Calu3 (cell line): ENCODE measurements at places on chromosomes 5 and 9. TPM values are rescaled to one million over a fixed set of nuclear protein-coding genes. Genes with fewer than 3 reads are reported as not detected.

GRCh38 chr9:94212531-94212930, 46.6 kb upstream of the ZNF169 start:
- no peak for DNase-seq

- DNase-seq = peak; percentile 81
Measured at GRCh38 chr5:1555011-1555807, 31.4 kb upstream of the LPCAT1 start.

DNA sequence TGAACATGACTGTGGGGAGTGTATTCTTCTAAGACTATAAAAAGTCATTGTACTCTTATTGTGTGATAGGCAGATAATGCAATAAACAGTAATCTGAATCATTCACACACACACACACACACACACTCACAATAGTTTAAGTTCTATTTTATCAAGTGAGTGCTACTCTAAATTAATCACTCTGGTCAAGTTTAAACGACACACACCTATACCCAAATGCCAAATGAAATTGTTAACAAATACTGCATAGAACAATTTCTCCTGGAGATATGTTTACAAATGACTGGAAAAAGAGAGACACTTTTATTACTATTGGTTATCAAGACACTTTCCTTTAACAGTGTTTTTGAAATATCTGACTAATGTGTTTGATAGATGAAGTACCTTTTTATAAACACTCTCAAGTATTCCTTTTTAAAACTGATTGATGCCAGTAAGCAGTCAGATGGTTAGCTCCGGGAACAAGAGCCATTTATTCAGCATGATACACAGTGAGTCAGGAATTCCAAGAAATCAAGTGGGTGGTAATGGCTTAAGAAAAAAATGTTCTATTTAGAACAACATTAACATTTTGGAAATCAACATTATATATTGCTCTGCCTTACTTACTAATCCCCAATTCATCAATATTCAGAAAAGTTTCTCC, 521.6 kb upstream of the ST8SIA4 start:
- no peak for DNase-seq

FOXD1 gene
- total RNA-seq = 6.4 and 7.8 TPM in 2 replicates

DNA sequence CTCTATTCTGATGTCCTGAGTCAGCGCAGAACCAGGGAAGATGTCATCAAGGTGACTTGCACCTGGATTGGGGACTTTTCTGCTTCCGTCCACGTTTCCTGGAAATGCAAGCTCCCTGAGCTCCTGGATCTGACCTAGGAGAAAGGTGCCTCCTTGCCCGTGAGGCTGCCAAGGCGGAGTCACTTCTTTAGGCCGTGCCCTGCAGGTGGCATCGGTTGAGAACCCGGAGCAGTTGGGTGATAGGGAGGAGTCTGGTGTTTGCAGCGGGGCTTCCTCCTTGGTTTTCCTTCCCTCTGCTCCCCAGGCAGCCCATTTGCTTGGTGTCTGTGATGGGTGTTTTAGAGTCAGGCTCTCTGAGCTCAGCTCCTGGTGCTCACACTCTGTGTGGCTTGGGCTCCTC, 15.2 kb downstream of the NANS start:
- DNase-seq = peak; percentile 5

SV2C gene
- total RNA-seq = 0.88 and 0.90 TPM in 2 replicates

DNA sequence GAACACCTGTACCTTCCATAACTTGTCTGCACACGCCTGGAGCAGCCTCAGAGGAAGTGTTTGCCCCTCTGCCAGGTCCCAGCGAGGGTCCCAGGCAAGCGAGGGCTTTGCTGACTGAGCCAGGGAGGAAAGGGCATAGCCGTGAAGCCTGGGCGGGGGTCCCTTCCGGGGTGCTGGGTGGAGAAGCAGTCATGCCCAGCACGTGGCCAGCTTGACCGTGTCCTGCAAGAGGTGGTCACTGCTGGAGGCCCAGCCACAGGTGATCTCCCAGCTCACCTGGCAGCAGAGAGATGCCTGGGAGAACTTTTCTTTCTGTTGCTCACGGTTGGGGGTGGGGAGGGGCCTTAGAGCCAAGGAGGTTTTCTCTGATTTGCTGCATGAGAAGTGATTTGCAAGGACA, 195.3 kb downstream of the CACNA1B start:
- no peak for DNase-seq

DNA sequence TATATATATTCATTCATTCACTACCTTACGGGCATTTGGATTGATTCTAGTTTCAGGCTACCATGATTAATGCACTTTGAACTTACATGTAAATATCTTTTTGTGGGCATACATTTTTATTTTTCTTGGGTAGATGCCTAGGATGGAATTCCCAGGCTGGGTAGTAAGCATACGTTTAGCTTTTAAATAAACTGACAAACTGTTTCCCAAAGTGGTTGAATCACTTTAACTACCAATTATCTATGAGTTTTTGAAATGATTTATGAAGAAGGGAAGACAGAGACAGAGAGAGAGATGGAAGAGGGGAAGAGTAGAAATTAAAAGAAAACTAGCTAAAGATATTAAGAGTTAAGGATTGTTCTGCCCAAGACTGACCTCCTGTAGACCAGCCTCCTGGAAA, 612.6 kb downstream of the PSAT1 start:
- DNase-seq = no peak

TSSK1B gene
- not detected in 2 replicates for total RNA-seq

SELENOP gene
- total RNA-seq = 2.0 and 4.9 TPM in 2 replicates

PCDHA7 gene
- total RNA-seq = 0.95 and 1.2 TPM in 2 replicates

DNA sequence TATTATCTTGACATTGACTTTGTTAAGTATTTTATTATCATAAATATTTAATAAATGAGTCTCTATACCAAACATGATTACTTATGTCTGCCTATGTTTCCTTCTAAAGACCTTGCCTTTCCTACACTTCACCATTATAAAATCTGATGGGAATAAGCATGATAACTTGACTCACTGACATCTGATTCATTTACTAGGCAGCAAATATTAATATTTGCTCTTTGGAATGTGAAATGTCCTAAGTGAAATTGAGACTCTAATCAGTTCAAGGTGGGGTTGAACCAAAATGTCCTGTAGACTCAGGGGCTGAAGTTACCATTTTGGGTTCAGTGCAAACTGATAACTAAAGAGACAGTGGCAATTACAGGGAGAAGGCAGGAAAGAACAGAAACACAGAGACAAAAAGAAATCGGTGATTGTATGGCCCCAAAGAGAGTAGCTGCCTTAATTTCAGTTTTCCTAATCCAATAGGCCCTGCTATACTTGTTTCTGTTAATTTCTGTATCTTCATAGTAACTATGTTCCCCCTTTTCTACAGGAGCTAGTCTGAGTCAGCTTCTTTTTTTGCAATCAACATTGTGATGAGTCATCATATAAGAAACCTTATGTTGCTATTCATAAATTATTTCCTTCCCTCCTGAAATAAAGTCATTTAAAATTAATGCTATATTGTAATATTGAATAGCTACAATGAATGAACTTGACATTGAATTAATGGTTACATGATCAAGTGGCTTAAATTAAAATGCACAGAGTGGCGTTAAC, 296.8 kb downstream of the PDE4D start:
- no peak for DNase-seq

FOXD4L4 gene
- total RNA-seq = 1.5 and 1.8 TPM in 2 replicates

AMBP gene
- 2.7 and 3.9 TPM in 2 replicates for total RNA-seq

DNA sequence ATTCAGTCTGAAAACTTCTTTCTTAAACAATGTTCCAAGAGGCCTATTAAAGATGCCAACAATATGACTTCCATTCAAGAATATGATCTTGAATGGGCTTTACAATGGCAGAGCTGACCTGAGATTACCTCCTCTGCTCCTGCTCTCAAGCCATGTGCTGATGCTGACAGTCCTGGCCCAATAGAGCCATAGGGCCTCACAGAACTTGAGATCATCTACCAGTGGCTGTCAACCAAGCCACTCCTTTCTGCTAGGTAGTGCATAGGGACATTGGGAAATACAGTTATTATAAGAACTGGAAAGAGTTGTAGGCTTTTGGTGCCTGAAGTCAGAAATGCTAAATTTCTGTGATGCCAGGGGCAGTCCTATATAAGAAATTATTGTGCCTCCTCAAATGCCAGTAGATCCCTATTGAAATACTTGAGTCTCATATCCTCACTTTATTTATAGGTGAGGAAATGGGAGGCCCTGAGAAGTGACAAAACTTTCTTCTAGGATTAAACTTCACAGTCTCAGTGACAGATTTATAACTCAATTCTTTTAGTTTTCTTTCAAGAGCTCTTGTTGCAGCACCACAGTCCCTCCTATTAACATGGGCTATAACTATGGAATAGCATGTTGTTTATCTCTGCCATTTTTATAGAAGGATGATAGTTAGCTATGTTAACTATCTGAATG, 10.9 kb downstream of the GHR start:
- no peak for DNase-seq

DNA sequence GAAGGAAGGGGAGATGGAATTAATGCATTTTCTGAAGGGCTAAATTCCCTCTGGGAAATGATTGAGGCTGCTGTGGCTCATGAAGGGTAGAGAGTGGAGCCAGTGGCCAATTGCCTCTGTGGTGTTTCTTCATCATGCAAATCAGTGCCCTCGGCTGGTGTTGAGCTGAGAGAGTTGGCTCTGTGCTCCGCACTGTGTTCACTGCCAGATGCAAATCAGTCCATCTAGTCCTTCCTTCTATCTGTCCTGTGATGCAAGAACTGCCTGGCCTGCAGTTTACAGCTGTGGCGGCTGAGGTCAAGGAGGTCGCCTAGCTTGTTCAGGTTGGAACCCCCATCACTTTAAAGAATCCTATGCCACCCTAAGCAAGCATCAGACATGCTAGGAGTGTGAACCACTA, 6.0 kb downstream of the TMEM171 start:
- no peak for DNase-seq

BHMT2 gene
- total RNA-seq = not detected in 2 replicates

LHX2 gene
- not detected in 2 replicates for total RNA-seq

PCDHA5 gene
- 0.81 and 1.5 TPM in 2 replicates for total RNA-seq

DNA sequence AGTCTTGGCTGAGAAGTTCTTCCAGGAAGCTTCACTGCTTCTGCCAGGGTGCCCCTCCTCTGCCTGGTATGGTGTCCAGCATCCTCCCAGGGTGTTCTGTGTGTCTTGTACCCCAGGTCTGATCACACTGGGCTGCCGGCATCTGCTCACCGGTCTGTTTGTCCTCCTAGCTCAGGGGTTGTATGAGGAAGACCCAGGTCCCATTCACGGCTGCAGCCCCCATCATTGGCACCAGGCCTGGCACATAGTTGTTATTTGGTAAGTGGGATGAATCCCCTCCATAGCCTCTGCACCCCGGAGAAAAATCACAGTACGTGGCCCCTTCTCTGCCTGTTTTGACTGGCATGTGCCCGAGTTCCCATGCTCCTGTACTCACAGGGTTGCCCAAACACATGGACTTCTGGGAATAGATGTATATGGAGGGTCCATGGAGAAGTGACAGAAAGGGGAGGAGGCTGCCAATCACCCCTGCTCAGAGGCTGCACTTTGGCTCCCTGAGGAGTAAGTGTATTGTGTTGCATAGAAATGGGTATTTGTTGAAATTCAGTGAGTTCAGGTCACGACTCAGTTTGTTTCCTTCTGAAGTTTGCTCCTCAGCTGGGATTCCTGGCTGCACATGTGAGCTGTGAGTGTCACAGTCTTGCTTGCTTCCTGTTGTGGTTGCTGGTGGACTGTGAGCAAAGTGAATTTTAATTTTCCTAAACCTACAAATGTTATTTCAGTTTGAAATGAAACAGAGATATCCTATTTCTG, 96.2 kb downstream of the HSPA4 start:
- no peak for DNase-seq

GAS1 gene
- 0.21 and 0.22 TPM in 2 replicates for total RNA-seq

- DNase-seq = no peak
Measured at GRCh38 chr9:131046093-131046380, 37.1 kb downstream of the LAMC3 start.

DNA sequence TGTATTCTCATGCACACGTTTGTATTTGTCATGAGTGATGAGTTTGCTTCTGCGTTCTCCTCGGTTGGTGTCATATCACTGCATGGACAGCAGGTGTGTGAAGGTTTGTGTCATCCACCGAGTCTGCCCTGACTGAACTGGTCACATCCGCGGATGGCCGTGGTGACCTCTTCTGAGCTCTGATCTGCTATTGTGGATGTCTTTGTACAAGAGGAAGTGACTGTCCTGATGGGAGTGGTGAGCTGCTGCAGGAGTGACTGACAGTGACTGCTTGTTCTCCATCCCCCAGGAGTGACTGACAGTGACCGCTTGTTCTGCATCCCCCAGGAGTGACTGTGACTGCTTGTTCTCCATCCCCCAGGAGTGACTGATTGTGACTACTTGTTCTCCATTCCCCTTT, 69.9 kb downstream of the EHMT1 start:
- no peak for DNase-seq

IL13 gene
- not detected in 2 replicates for total RNA-seq

DNA sequence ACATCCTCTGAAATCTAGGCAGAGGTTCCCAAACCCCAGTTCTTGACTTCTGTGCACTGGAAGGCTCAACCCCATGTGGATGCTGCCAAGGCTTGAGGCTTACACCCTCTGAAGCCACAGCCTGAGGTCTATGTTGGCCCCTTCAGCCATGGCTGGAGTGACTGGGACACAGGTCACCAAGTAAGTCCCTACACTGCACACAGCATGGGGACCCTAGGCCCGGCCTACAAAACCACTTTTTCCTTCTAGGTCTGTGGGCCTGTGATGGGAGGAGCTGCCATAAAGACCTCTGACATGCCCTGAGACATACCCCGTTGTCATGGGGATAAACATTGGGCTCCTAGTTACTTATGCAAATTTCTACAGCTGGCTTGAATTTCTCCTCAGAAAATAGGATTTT, 418.8 kb upstream of the CCNH start:
- no peak for DNase-seq

- peak; percentile 21 for DNase-seq
Measured at GRCh38 chr5:131019601-131020315, 145.3 kb downstream of the HINT1 start.
